ENCODE measurements at places on chromosomes 1 and 21.

- no peak for DNase-seq
Measured at GRCh38 chr1:184597650-184598357, 156.9 kb downstream of the EDEM3 start.

GRCh38 chr21:14677639-14678179 is 131.6 kb upstream of the SAMSN1 start:
- DNase-seq: no peak

DNA sequence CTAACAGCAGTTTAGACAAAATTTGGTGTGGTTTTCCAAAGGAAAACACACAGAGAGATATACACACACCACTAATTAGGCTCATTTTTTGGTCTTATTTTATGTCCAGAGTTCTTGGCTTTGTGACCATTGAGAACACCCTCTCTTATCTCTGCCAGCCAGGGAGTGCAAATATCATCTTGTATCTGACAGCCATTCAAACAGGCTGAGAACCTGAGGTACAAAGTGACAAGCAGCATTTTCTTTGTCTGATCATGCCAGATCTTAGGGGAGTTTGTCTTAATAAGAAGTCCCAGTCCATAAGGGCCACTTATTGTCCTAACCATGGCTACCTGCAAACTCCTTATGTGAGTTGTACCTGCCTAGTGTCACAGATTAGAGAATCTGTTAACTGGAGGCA is 1165.2 kb downstream of the BRINP3 start:
- DNase-seq: no peak

GRCh38 chr1:228176461-228177182 is 11.0 kb downstream of the IBA57 start:
- DNase-seq: no peak

- DNase-seq: no peak
Measured at GRCh38 chr1:167782946-167783345, 61.2 kb downstream of the MPZL1 start.

DNA sequence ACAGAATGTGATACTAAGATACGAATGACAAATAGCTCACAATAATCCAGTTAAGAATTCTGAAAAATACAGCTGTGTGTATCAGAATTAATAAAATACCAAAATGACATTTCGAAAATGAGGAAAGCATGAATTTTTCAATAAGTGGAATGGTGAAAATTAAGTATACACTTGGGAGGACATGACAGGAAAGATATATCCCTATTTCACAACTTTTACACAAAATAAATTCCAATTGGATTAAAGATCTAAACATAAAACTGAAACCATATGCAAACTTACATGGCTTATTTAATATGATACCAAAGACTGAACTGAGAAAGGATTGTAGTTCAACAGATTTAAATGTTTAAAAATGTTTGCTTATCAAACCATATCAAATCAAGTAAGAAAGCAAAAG is 510.4 kb upstream of the ADAMTS5 start:
- DNase-seq: no peak

DNA sequence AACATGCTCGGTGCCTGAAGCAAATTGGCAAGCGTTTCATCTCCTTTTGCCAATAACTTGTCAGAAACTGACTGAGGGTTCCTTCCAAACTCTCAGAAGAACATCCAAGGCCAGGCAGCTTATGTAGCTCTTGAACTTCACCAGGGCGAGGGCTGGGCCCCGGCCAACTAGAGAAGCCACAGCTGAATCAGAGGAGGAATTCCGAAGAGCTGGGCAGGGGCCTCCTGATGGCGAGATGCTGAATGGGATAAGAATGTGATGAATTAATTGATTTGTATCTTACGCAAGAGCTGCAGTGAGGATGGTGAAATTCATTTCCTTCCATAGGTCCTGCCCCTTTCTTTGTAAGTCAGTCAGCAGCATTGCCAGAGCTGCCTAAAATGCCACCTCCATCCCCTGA is 345.8 kb downstream of the KIF26B start:
- no peak for DNase-seq

DNA sequence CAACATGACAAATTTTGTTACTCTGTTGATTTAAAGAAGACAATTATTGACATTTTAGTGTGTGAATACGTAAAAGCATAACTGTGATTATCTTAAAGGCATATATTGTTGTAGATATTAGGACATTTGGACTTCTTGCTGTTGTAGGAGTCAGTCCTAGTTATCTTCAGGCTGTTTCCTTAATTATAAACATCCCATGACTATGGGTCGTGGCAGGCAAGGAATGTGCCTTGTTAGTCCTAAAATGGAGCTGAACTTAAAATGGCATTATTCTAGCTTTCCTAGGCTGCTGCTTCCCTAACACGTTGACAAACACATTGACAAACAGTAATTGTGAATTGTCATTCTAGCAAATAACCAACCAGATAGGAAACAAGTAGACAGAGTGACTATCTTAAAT is 4.4 kb upstream of the MPZL1 start:
- no peak for DNase-seq

- no peak for DNase-seq
Measured at GRCh38 chr1:168280296-168280927, at the start of gene TBX19. Gene TBX19, plus strand, starts transcription at chr1:168280877. Its CDS starts 214 bp downstream, at chr1:168281091.

GRCh38 chr21:29022166-29022565 is 2.3 kb upstream of the USP16 start:
- DNase-seq: no peak

DNA sequence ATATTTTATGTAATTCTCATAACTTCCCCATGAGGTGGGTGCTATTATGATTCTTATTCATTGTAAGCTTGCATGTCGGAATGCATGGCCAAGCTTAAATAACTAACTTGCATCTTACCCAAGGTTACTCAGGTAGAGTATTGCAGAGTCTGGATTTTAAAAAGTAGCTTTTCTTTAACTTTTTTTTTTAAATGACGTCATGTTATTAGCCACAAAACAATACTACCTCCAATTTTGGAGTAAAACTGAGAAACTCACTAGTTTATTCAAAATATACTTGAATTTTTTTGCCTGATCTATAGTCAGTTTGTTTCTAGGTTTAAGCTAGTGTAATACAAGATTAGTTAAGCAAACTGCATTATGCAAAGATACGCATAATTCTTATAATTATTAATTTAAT is 57.8 kb downstream of the NEGR1 start:
- no peak for DNase-seq

DNA sequence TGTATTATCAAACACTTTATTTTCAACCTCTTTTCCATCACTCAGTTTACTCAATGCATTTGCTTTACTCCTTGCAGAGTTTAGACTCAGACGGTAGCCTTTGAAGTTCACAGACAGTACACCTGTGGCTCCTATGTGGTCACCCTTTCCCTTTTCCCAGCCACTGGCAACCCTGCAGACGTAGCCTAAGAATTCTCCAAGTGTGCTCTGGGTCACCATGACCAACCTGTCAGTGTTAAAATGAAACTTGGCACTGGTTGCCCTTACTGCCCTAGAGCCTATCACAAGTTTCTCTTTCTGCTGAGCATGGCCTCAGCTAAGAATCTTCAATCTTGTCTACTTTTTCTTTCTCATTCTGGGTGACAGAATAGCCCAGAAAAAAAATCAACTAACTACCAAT is 25.5 kb upstream of the DNAH14 start:
- DNase-seq: no peak

GRCh38 chr1:218339267-218339831 is 5.8 kb upstream of the TGFB2 start:
- peak; percentile 73 for DNase-seq

DNA sequence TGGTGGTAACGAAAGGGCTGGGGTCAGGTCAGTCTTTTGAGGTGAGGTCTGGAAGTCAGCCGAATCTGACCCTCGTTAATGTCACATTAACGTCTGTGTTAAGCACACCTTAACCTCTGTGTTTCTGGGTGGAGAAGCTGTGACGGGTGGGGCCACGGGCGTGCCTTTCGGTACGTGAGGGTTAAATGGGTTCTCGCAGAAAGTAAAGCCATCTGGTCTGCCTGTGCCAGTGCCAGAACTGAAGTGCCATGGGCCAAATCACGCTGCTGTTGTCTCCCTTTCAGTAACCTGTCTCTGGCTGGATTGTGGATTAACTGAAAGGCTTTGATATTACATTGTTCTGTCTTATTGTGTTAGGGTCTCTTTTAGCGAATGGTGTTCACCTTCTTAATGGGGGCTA is 14.4 kb downstream of the URB2 start:
- DNase-seq: no peak

DNA sequence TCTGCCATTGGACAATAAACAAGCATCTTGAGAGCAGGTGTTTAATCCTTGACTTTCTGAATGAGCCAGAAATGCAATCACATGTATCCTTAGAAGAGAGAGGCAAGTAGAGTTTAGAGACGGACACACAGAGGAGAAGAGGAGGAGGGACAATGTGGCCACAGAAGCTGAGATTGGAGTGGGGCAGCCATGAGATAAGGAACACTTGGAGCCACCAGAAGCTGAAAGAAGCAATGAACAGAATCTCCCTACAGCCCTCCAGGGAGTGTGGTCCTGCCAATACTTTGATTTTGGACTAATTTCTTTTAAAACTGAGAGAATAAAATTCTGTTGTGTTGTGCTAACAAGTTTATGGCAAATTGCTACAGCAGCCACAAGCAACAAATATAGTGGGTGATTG is 141.0 kb downstream of the ATP6V1G3 start:
- DNase-seq: no peak

GRCh38 chr1:235511470-235512240 is 7.4 kb upstream of the B3GALNT2 start:
- DNase-seq: peak; percentile 28

DNA sequence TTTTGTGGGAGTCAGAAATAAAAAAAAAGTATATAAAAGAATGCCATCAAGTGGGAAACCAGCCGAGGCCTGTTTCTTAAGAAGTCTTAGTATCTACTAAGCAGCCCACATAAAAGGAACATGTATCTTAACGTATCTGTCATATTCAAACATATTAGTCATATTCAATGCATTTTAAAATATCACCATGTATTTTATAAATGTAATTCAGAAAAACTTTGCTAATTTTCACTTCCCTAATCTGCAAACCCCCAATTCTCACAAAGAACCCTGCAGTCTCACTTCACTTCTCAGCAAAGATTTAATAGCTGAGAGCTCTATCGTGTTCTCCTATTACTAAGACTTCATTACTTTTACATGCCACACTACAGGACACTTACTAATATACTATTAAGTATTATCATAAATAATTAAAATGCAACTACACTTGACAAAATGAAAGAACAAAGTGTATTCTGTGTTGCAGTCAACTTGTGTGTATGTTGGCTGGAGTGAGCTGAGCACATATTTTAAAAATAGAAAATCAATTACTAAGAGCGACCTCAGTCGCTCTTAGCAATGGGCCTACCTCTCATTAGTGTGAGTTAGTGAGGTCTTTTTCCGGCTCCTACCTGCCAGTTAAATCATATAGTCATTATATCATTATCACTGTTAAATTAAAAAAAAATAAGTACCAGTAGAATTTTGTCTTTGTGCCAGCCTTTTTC is 484.3 kb downstream of the LMO4 start:
- DNase-seq: no peak

DNA sequence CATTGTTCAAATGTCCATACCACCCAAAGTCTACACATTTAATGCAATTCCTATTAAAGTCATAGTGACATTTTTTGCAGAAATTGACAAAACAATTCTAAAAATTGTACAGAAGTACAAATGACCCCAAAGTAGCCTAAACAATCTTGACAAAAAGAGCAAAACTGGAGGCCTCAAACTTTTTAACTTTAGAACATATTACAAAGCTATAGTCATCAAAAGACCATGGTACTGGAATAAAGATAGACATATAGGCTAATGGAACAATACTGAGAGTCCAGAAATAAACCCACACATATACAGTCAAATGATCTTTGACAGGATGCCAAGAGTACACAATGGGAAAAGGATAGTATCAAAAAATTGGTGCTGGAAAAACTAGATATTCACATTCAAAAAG is 213.2 kb upstream of the SAMSN1 start:
- DNase-seq: no peak

GRCh38 chr21:36783612-36784374 is 84.9 kb downstream of the SIM2 start:
- DNase-seq: peak; percentile 28

GRCh38 chr1:209884249-209884648 is 53.8 kb upstream of the SYT14 start:
- DNase-seq: no peak

- DNase-seq: no peak
Measured at GRCh38 chr1:118360817-118361216, 175.8 kb upstream of the SPAG17 start.

DNA sequence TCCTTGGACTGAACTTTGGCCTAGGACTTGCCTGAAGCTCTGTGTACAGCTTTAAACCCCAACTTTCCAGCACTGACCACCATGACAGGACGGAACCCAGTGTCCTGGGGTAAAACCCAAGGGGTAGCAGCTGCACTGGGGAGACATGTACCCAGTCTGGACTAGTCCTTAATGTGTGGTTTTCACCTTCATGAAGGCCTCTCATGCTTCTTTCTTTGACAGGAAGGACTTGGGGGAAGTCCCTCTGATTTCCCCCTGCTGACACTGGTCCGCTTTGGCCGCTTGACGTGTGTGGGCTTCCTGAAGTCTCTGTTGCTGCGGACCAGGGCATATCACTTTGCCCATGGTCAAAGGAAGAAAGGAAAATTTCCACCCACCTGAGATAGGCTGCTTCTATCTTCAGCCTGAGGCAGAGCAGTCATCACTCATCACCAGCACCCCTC is 66.3 kb upstream of the PRDX6 start:
- DNase-seq: no peak

DNA sequence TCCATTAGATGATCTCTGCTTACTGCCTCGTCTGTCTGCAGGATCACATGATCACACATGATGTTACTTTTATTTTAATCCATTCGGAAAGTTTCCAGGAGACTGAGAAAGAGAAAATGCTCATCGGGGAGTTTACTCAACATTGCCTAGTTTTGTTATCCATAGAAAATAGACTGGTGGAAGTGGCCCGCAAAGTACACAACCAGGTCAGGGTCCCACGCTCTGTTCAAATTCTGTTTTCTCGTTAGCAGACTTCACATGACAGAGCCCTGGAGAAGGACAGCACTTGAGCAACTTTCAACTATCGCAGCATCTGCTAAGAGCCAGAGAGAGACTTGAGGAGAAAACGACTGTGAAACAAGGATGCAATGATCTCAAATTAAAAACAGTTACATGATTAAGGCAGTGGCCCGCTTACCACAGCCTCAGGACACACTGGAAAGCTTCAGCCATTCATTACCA is 44.2 kb downstream of the ADAMTS1 start:
- no peak for DNase-seq

DNA sequence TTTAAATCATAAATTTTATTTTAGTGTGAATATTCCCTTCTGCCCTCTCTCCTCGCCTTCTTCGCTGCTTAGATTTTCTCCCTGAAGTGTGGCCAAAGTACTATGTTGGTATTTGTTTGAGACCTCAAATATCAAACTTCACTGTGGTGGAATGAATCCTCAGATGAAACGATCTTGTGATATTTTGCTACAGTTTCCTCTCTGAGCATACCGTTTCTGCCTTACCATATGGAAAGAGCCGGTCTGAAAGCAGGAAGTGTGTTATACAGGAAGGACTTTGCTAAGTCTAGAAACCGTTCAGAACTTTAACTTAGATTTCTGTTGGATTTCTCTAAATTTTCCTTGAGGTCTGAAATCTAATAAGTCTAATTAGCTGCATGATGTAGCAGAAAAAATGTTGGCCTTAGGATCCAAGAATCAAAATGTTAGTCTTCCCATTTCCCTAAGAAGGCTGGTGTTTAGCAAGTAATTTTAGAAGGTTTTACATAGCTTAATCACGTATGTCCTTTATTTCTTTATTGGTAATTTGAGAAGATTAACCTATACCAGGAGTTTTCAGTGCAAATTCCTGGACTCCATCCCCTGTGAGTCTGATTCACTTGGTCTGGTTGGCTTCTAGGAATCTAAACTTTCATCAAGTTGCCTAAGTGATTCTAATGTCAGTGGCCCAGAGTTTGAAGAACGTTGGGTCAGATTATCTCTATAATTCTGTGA is 30.7 kb downstream of the SDCCAG8 start:
- DNase-seq: no peak

GRCh38 chr1:91091812-91092211 is 70.0 kb upstream of the ZNF644 start:
- DNase-seq: peak; percentile 98

All from DMS53 (cell line).